Activated CD4-positive, alpha-beta T cell treated with anti-CD3 and anti-CD28 coated beads, Interleukin-2, amount 10 ng/mL, durations not matched to agents 24 days and 14 days (primary cell): ENCODE measurements at places on chromosomes 12 and 14. TPM values are rescaled to one million over a fixed set of nuclear protein-coding genes. Genes with fewer than 3 reads are reported as not detected.

KRT77 gene
- not detected in 2 replicates for total RNA-seq

AVPR1A gene
- total RNA-seq, result not detected in 2 replicates

DNA sequence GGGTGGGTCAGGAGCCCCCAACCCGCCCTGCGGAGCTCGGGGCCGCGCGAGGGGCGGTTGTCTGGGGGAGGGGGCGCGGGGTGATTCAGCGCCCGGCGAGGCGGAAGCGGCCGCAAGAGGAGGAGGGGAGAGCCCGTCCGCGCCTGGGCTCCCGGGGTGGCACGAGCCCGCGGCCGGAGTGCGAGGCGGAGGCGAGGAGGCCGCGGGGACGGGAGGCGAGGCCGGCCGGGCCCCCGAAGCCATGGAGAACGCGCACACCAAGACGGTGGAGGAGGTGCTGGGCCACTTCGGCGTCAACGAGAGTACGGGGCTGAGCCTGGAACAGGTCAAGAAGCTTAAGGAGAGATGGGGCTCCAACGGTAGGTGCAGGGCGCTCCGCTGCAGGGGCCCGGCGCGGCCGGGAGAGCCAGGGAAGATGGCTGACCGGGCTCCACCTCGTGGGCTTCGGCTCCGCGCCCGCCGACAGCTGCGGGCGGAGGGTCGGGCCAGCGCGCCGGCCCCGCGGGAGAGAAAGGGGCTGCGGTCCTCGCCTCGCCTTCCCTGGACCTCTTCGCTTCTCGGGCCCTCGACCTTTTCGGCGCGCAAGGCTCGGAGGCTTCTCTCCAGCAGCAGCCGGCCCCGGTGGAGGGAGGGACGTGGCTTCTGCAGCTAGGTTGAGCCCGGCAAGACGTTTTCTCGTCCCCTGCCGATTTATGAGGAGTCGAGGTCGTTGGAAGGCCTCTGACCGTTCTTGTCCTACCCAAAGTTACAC is 677 bp downstream of the ATP2A2 start:
- H3K36me3 ChIP-seq, result peaks cover 42% of the 10 kb centered on the region
- peak; percentile 85 for DNase-seq

GRCh38 chr12:53160000-53160399 is 20.5 kb upstream of the ZNF740 start:
- DNase-seq, result no peak
- no peak overlapping the region for H3K4me3 ChIP-seq
- peaks cover 9% of the 10 kb centered on the region for H3K4me1 ChIP-seq
- H3K27ac ChIP-seq, result no peak overlapping the region
- H3K36me3 ChIP-seq, result no peaks in the 10 kb centered on the region

GRCh38 chr12:111444314-111444924 is 38.7 kb downstream of the SH2B3 start:
- peaks cover 78% of the 10 kb centered on the region for H3K4me1 ChIP-seq
- H3K27ac ChIP-seq, result peak overlapping the region; percentile 88
- no peaks in the 10 kb centered on the region for H3K27me3 ChIP-seq
- peak overlapping the region; percentile 71 for H3K4me3 ChIP-seq

- peaks cover 2% of the 10 kb centered on the region for H3K27me3 ChIP-seq
- H3K36me3 ChIP-seq, result no peaks in the 10 kb centered on the region
- no peak overlapping the region for H3K27ac ChIP-seq
- DNase-seq, result no peak
- no peaks in the 10 kb centered on the region for H3K4me1 ChIP-seq
These were observed 43.0 kb downstream of the RASSF8 start for GRCh38 chr12:26001530-26001929.

GRCh38 chr12:8867009-8867408 is 44.6 kb downstream of the A2ML1 start:
- no peaks in the 10 kb centered on the region for H3K36me3 ChIP-seq
- H3K27me3 ChIP-seq, result no peaks in the 10 kb centered on the region
- H3K4me3 ChIP-seq, result no peak overlapping the region
- no peaks in the 10 kb centered on the region for H3K4me1 ChIP-seq

- no peaks in the 10 kb centered on the region for H3K36me3 ChIP-seq
- peak overlapping the region; percentile 41 for H3K4me3 ChIP-seq
- H3K27ac ChIP-seq, result peak overlapping the region; percentile 74
- H3K4me1 ChIP-seq, result peaks cover 42% of the 10 kb centered on the region
- DNase-seq, result peak; percentile 82
These were observed 56.1 kb upstream of the DYRK2 start for GRCh38 chr12:67592228-67593011.

ALG10B gene
- total RNA-seq, result 15.1 and 16.0 TPM in 2 replicates
